GM12878 (cell line): ENCODE measurements at places on chromosomes 4 and X.

- H3K27me3 ChIP-seq, result no peaks in the 10 kb centered on the region
- no peaks in the 10 kb centered on the region for H3K36me3 ChIP-seq
- no peak for DNase-seq
These were observed 551.5 kb upstream of the PITX2 start for GRCh38 chr4:111174331-111174730.

- H3K36me3 ChIP-seq, result no peaks in the 10 kb centered on the region
- DNase-seq, result no peak
- H3K27ac ChIP-seq, result no peak overlapping the region
- H3K4me3 ChIP-seq, result no peak overlapping the region
These were observed 204.9 kb downstream of the MAD2L1 start for GRCh38 chr4:119861731-119862130.

- no peak for DNase-seq
- H3K27me3 ChIP-seq, result no peaks in the 10 kb centered on the region
- H3K4me1 ChIP-seq, result peaks cover 24% of the 10 kb centered on the region
These were observed 23.5 kb downstream of the NFKB1 start for GRCh38 chr4:102524691-102525090.

- no peaks in the 10 kb centered on the region for H3K36me3 ChIP-seq
- no peak for DNase-seq
- no peaks in the 10 kb centered on the region for H3K27me3 ChIP-seq
These were observed 7.5 kb downstream of the IL13RA1 start for GRCh38 chrX:118734909-118735308.

DNA sequence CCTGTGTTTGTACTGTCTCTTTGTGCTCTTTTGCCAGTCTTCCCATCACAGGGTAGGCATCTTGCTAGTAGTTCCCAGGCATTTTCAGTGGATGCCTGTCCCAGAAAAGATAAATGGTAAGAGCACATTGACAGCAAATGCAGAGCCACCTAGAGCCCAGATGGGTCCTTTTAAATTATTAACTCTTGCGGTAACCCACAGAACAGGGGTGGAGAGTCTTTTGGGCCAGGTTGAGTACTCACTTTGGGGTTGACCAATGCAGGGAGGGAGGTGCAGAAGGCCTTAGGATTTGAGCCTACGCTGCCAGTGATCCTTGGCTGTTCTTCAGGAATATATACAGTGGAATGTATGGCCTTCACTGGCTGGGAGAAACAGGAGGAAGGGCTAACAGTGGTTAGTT lies 173.8 kb downstream of the MSN start:
- H3K27ac ChIP-seq, result no peak overlapping the region
- no peaks in the 10 kb centered on the region for H3K27me3 ChIP-seq
- H3K36me3 ChIP-seq, result no peaks in the 10 kb centered on the region
- DNase-seq, result no peak

DNA sequence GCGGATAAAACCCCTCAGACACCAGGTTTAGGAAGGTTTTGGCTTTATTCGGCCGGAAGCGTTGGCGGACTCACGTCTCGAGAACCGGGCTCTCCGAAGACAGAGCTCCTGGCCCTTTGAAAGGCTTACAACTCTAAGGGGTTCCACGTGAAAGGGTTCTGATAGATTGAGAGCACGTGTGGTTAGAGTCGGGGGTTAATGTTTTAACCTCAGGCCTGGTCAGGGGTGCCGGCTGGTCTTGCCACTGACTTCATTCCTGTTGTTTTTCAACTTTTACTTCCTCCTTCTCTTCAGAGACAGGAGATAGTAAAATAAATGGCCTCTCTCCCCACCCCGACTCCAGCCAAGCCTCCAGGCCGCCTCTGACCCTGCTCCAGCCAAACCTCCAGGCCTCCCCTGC lies 4.7 kb upstream of the ASMT start:
- no peak overlapping the region for H3K4me3 ChIP-seq
- no peak overlapping the region for H3K27ac ChIP-seq
- no peaks in the 10 kb centered on the region for H3K27me3 ChIP-seq
- H3K4me1 ChIP-seq, result no peaks in the 10 kb centered on the region; the same call in 1 of the 2 replicates

GRCh38 chr4:87465739-87466366 lies 43.5 kb downstream of the NUDT9 start:
- no peak overlapping the region for H3K4me3 ChIP-seq
- H3K36me3 ChIP-seq, result no peaks in the 10 kb centered on the region
- no peaks in the 10 kb centered on the region for H3K4me1 ChIP-seq
- H3K27ac ChIP-seq, result no peak overlapping the region
- DNase-seq, result peak; percentile 9
